ENCODE measurements at places on chromosomes 6 and 20.

GRCh38 chr20:48164034-48164433, 378.8 kb upstream of the SULF2 start:
- no peak for DNase-seq

- no peak for DNase-seq
These were observed 108.4 kb downstream of the AFG1L start for GRCh38 chr6:108403236-108403635.

DNA sequence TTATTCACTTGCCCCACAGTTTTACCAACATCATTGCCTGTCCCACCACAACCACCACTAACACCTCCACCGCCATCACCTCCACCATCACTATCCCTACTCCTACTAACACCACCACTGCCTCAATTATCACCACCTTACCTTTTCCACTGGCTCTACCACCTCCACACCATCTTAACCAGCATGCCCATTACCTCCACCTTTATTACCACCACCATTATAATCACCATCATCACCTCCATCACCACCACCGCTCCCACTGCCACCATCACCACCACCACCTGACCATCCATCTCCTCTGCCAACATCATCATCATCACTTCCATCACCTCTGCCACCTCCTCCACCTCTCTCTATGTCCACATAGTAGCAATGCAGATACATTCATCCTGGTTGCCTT, 90.0 kb downstream of the SNAP25 start:
- DNase-seq = no peak

DNA sequence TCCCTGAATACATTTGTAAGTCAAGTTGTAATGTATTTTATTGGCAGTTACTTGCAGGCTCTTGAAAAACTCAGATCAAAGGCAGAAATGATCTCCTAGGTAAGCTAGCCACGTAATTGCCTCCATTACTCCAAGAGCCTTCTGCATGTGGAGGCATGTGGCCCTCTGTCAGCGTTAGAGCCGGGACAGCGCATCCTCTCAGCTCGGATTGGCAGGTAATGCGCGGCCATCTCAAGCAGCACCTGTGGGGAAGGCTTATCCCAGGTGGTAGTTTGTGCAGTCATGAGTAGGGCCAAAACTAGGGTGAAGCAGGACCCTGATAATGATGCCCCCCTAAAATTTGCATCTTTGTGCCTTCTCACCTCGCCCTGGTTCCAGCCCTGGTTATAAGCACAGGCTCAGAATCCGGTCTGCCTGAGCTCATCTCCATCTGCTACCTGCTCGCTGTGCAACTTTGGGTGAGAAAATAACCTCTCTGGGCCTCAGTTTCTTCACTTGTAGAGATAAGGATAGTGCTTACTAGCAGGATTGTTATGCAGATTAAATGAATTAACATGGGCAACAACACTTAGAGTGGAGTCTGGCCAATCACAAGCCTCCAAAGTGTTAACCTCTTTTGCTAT, 157.5 kb upstream of the PMEPA1 start:
- DNase-seq = no peak

DNA sequence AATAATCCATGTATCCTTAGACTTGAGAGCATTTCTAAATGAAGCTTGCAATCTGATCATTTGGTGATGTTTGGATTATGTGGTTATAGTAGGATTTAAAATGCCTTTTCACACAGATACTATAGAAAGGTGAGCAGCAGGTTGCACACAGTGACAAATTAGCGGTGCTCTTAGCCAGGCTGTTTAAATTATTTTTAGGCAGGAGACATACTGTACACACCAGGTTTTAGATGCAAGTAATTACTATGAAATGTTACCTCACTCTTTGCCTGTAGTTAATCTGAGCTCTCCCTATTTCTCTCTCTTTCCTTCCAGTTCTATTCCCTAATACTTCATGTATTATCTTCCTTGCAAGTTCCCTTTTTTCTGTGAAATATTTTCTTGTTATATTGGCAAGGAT, 191.7 kb downstream of the RIMS1 start:
- no peak for DNase-seq

- no peak for DNase-seq
These were observed 675 bp downstream of the ZBTB9 start for GRCh38 chr6:33455051-33455450.

DNA sequence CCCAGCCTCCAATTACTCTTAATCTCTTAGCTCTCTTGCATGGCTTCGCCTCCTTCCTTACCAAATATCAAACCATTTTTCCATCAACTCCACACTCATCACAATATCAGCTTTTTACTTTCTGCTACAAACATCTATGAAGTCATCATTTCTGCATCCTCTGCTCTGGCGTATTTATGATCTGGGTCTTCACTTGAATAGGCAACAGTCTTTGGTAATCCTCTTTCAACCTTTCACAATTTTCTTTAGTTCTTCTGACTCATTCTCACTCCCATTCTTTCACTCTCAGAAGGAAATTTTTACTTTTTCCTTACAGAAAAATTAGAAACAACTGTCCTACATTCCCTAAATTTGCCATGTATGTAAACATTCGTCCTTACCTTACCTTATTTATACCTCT, 522.4 kb downstream of the HDGFL1 start:
- DNase-seq = no peak

GRCh38 chr6:35280903-35281302, 16.7 kb upstream of the DEF6 start:
- no peak for DNase-seq

DNA sequence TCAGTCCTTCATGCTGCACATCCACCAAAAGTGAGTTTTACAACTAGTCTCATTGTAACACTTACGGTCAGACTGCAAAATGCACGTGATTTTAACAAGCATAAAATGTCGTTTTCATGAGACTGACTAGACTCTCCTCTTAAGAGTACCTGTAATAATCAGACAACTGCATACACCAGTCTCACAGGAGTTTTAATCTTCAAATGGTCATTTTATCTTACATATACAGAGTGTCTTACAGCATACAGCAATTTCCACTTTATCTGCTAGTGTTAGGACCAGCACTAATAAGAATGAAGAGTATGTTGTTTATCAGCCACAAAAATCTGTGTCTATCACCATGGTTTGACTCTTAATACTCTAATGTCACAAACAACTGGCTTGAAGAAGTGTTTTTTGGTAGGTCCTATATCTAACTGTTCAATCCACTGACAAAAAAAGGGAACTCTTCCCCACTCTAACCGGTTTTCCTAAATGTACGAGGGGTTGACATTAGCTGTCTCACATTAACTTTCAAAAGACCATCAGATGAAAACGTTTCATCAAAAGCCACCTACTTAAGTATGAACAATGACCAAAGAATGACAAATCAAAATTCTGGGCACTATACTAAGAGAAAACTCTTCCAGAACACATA, 1.5 kb upstream of the ASF1A start:
- DNase-seq = no peak

- no peak for DNase-seq
These were observed 149.6 kb downstream of the CDH26 start for GRCh38 chr20:60107621-60108390.

- DNase-seq = no peak
These were observed 78.0 kb downstream of the FGD2 start for GRCh38 chr6:37083243-37084138.

- DNase-seq = no peak
These were observed 13.2 kb downstream of the BPIFB1 start for GRCh38 chr20:33296206-33296605.

DNA sequence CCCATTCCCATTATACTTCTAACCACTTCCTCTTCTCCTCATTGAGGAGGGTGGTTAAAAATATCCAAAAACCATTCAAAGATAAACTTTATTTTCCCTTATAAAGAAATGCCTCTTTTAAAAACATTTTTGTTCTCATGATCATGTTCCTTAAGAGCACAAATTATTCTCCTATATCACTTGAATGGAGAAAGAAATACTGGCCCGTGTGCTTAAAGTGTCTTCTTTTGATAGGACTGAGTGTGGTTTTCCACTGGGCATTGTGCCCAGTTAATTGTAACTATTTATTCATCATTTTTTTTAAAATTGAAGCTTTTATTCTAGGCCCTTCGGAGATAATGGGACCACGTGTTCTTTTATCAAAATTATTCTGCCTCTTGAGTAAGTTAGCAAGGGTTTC, 871.5 kb downstream of the QKI start:
- no peak for DNase-seq

DNA sequence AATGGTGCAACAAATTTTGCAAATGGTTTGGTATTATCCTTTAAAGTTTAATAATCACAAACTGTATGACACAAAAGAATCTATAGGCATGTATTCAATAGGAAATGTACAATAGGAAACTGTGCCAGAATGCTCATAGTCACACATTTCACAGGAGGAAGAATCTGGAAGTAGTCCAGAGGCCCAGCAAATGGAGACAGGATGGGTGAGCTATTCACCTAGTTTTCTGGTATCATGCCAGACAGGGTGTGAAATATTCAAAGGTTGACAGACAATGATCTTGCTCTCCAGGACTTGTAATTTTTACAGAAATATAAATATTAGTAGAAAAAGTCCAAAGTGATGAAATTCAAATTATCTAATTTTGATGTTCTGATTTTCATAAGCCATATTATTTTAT, 520.1 kb upstream of the IMPG1 start:
- DNase-seq = no peak

DNA sequence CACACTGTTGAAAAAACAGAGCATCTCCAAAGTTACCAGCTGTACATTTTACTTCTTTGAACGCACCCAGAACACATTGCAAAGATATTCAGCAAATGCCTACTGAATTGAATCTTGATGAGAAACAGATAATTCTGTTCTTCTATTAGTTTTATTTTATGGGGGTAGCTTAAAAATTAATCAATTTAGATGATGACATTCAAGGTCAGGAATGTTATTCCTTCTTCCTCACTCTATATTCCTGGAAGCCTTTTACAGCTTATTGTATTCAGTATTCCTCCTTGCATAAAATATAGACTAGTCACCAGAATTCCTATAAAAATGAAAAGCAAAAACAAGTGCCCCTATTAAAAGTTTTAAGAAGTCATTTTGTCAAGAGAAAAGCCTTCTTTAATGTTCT, 21.4 kb upstream of the GMDS start:
- DNase-seq = no peak

- no peak for DNase-seq
These were observed 14.4 kb upstream of the SLC17A2 start for GRCh38 chr6:25944688-25945574.

Measured in activated CD8-positive, alpha-beta memory T cell treated with anti-CD3 and anti-CD28 coated beads, Interleukin-2, amount 50 U/mL, for 48 hours (primary cell).